ENCODE measurements at places on chromosomes 5 and 9.

GRCh38 chr9:116243708-116244107 is 90.1 kb downstream of the PAPPA start:
- DNase-seq = no peak

GRCh38 chr5:34533582-34534522 is 122.3 kb upstream of the RAI14 start:
- peak; percentile 72 for DNase-seq

- no peak for DNase-seq
These were observed 214.9 kb upstream of the SEMA6A start for GRCh38 chr5:116789522-116789921.

GRCh38 chr5:174528821-174529544 is 195.4 kb upstream of the MSX2 start:
- DNase-seq = no peak

DNA sequence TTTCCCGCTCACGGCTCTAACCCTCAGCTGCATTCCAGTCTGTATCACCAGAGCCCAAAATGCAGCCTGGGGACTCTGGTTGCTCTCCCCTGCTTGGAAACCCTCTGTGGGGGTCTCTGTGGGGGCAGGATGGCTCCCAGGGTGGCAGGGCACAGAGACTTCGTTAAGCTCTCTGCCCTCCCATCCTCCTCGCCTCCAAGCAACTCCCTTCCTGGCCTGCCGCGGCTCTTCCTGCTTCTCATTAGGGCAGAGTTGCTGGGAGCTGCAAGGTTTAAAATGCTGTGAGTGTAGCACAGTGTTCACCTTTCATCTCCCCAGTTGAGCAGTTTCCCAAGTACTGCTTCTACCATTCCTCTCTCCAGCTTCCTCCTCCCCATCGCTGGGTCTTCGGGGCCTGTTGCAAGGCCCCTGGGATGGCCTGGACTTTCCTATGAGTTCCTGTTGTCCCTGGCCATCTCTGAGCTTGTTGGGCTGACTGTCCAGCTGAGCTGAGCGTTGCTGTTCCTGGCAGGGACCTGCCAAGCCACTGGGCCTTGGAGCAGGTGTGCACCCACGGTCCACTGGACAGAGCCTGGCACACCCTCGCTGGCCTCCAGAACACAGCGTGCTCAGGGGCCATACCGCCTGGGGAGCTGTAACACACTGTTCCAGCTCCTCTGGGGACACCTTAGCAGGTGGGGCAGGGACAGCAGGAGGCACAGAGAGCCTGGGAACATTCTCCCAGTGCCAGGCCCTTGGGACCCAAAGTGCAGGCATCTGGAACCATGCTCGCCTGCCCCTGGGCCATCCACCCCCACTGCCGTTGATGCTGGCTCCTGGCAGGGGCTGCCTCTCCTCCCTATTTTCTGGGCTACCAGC is 188.4 kb downstream of the C9orf50 start:
- no peak for DNase-seq

- DNase-seq = no peak
These were observed 12.9 kb downstream of the ADRA1B start for GRCh38 chr5:159929176-159929575.

GRCh38 chr9:37618817-37619216 is 26.4 kb upstream of the TOMM5 start:
- no peak for DNase-seq

- no peak for DNase-seq
These were observed 150.2 kb upstream of the KLF9 start for GRCh38 chr9:70564468-70565335.

Data from GM12864 (cell line).